Vagina (tissue), 2 donors: ENCODE measurements at places on chromosomes 4 and X. TPM values are rescaled to one million over a fixed set of nuclear protein-coding genes. Genes with fewer than 3 reads are reported as not detected.

Gene FGD1
- total RNA-seq: 8.1 TPM

DNA sequence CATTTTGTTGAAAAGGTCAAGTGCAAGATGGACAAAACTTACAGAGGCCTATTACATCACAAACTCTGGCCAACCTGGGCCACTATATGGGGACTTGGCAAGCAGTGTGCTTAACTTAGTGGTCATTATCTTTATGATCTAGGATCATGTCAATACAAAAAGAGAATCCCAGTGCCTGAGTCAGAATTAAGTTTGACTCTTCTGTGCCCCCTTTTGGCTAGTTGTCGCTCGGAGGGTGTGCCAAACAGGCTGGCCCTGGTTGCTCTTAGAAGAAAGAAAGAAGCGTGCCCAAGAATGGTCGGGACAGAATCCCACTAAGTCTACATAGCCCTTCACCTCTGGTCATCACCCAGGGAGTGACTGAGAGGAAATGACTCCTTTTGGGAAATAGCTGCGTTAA is 100.1 kb downstream of the EIF4E start:
- H3K27me3 ChIP-seq: no peaks in the 10 kb centered on the region
- H3K4me3 ChIP-seq: no peak overlapping the region
- no peak for DNase-seq
- H3K36me3 ChIP-seq: no peaks in the 10 kb centered on the region

DNA sequence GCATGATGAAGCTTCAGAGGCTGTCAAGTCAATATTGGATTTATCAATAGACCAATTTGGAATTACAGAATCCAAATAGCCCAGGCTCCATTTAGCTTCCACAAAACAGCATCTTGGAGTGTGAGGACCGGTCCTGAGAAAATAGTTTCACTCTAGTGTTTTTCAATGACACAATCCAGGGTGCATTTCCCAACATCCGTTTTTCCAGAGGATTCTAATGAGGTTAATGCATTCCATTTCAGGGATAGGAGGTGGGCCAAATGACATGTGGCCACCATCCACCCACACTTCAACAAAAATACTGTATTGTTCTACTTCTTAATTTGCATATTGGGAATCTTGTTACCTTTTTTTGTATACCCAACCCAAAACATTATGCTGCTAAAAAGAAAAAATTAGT is 229.8 kb upstream of the LDB2 start:
- no peak overlapping the region for H3K27ac ChIP-seq
- no peak for DNase-seq
- H3K27me3 ChIP-seq: no peaks in the 10 kb centered on the region
- no peak overlapping the region for H3K4me3 ChIP-seq

Gene MAGEC1
- total RNA-seq: not detected

GRCh38 chr4:7134737-7135388 is 57.5 kb upstream of the SORCS2 start:
- DNase-seq: no peak
- H3K27me3 ChIP-seq: no peaks in the 10 kb centered on the region
- H3K36me3 ChIP-seq: no peaks in the 10 kb centered on the region
- no peak overlapping the region for H3K4me3 ChIP-seq
- H3K4me1 ChIP-seq: peaks cover 20% of the 10 kb centered on the region
- H3K27ac ChIP-seq: peak overlapping the region; percentile 62

DNA sequence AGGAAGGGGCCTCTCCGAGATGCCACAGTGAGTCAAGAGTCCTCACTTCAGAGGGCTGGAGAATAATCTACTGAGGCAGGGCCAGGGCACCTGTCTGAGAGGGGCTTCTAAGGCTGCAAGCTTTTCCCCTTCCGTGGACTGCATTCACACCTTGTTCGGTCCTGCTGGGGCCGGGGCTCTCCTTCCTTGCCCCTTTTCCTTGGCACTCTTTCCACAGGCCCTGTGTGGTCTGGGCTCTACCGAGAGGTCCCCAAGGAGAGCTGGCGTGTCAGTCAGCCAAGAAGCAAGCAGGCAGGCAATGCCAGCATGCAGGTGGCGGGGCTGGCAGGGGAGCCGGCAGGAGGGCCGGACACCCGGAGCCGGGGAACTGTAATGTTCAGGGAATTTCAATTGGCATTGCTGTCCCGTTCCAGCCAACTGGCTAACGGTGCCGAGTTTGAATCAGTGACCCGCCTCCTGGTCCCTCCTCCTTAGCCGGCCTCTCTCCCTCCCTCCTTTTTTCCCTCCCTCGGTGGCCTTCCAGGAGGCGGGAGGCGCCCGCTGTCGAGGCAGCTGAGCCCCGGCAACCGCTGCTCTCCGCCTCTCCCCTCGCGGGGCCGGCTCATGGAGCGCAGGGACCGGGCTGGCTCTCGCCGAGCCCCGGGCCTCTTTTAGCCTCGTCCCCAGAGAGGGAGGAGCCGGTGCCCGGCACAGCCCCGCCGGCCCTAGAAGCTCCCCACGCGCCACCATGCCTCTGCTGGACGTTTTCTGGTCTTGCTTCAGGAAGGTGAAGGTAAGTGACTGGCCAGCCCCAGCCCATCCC is at the start of gene STARD8:
Gene STARD8, plus strand, starts transcription at position 511 of the 802 bp plus-strand sequence. Its CDS starts 217 bp downstream, at position 728.
- no peak within 1 kb of the TSS for H3K4me3 ChIP-seq
- H3K36me3 ChIP-seq: no peaks in the 10 kb centered on the region
- H3K27me3 ChIP-seq: no peaks in the 10 kb centered on the region
- peak; percentile 71 for DNase-seq
- no peak within 1 kb of the TSS for H3K27ac ChIP-seq

- no peak for DNase-seq
- no peaks in the 10 kb centered on the region for H3K4me1 ChIP-seq
- H3K27me3 ChIP-seq: no peaks in the 10 kb centered on the region
- H3K36me3 ChIP-seq: no peaks in the 10 kb centered on the region
Observed at GRCh38 chrX:80576806-80577533, 156.7 kb downstream of the TENT5D start.

DNA sequence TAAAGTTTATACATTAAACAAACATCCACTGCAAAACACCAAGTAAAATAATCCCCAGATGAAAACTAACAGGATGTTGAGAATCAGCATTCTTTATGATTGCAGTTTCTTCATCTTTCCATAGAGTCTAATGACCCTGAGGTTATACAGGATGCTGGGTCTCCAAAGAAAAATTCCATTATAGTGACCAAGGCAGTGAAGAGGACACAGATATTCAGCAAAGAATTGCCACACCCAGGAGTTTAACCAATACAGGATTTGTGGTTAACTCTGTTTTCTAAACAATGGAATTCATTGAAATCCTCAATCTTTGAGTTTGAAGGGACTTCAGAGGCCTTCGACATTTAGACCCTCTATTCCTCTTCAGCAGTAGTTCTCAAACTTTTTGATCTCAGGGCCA is 76.2 kb upstream of the ESX1 start:
- no peak for DNase-seq
- H3K4me3 ChIP-seq: no peak overlapping the region
- H3K36me3 ChIP-seq: no peaks in the 10 kb centered on the region
- H3K4me1 ChIP-seq: no peaks in the 10 kb centered on the region
- H3K27ac ChIP-seq: no peak overlapping the region
